ENCODE measurements at places on chromosomes 6 and 20.

DNA sequence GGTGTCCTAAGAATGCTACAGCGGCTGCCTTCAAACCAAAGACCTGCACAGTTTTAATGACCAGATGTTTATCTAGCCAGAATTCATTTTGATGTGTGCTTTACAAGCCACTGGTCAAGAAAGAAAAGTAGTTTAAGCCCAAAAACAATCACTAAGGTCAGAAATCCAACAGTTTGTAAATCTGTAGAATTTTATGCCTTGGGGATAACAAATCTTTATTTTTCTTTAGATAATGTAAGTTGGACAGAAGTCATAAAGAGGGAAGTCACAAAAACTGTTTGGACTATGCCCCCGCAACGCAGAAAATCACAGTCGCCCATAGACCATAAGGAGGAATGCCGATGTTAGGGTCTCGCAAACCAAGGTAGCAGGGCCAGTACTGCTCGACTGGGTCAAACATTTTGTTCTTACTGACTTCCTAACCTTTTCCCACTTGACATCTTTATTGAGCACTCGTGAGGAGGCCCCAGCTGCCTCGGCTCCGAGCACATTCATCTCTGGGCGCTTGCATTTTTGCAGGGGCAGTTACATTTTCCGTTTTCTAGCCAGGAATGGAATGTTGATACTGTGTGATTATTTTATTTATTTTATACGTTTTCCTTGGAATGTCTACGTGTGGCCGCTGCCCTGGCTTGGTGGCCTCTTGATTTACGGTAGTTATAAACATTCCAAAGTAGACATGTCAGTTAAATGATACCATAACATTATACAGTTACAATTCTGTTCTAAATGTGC lies 56.7 kb upstream of the APCDD1L start:
- no peak for DNase-seq

- no peak for DNase-seq
Observed at GRCh38 chr6:66731310-66731709, 1024.3 kb upstream of the EYS start.

DNA sequence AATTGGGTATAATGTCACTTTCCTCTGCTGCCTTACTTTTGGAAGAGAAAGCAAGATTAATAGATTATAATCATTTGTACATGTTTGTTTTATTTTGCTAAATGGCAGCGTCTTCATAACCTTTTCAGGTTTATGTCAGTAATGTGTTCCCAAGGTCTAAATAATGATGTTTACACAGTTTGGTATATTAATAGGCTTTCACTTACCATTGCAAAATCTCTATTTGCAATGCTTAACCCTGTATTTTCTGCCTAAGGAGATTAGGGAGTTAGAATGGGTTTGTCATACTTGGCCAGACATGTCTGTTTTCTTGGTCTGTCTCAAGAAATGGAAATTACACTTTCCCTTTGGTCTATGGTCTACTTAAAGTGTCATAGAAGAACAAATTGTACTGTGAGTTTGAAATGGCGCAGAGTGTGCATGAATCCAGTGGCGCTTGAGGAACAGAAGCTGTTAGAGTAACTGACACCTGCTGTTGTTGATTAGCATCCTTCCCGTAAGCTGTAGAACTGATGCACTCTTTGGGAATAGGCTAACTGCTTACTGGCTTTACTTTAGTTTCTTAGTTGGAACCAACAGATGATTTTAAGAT lies 261.1 kb downstream of the SAMD5 start:
- DNase-seq, result no peak

GRCh38 chr6:132096245-132096644 lies 145.1 kb upstream of the CCN2 start:
- DNase-seq, result no peak
